ENCODE measurements at places on chromosomes 5 and 9.

DNA sequence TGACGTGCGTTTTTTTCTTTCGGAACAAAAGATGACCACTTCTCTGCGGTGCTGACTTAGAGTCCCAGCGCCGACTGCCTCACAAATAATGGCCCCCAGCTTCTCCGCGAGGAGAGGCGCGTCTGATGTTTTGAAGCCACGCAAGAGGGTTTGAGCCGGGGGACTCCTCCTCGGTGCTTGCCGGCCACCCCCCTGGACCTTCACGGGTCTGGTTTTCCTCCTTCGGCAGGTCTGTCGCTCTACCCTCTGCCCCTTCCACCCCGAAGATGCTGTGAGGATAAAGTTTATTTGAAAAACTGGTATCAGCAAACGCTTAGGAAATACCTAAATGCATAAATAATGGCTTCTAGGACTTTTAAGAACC is 584 bp downstream of the USP20 start:
- DNase-seq, result no peak

GRCh38 chr5:155529362-155529761 is 515.8 kb downstream of the KIF4B start:
- no peak for DNase-seq

GRCh38 chr5:135248801-135249231 is 150.2 kb downstream of the MACROH2A1 start:
- no peak for DNase-seq

DNA sequence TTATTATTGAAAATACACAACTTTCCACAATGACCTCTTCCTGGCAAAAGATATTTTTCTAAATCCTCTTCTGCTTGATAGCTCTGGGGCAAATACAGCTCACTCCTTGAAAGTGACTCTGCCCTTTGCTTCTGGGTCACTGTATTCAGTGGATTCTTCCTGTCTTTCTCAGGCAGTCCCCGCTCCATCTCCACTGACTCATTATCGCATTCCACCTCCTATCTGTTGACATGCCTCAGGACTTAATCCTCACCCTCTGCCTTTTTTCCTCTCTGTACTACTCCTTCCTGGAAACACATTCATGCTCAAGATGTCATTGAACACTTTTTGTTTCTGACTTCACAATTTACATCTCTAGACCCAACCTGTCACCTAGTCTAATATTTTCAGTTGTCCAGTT is 8.4 kb upstream of the RGS7BP start:
- DNase-seq, result no peak

GRCh38 chr9:91359734-91360470 is 1.8 kb downstream of the AUH start:
- DNase-seq, result no peak
